ENCODE measurements at places on chromosomes 4 and X.

GRCh38 chrX:111460607-111461006 is 48.6 kb upstream of the DCX start:
- DNase-seq: no peak

DNA sequence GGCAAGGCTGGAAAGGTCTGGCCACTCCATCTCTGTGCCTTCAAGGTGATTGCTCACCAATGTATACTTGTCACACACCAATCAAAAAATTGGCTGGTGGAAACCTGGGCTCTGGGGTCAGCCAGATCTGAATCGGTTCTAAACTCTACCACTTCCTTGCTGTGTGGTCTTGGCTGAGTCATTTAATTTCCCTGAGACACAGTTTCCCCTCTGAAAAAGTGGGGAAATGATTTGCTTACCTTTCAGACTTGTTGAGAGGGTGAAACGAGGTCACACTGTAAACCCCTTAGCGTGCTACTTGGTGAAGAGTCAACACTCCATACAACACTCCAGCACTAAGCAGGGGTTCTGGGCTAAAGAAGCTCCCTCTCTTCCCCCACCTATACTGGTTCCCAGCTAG is 252.3 kb upstream of the ZIC3 start:
- DNase-seq: no peak

GRCh38 chr4:125268068-125268755 is 46.5 kb upstream of the FAT4 start:
- DNase-seq: no peak

DNA sequence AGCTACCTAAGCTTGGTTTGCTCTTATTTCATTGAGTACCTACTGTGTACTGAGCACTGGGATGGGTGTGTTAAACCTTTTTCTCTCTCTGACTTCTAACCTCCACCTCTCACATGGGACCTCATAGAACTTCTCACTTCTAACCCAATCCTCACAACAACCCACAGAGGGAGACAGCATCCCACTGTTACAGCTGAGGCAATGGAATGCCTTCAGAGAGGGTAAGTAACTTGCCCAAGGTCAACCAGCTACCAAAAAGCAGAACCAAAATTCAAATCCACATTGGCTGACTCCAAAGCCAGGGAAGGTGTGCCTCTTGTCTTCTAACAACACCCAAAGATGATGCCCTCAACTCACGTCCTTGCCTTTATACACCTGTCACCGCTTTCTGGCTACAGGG is 5.4 kb downstream of the SEL1L3 start:
- DNase-seq: no peak

- no peak for DNase-seq
Observed at GRCh38 chr4:27616166-27616565, 755.5 kb downstream of the STIM2 start.

DNA sequence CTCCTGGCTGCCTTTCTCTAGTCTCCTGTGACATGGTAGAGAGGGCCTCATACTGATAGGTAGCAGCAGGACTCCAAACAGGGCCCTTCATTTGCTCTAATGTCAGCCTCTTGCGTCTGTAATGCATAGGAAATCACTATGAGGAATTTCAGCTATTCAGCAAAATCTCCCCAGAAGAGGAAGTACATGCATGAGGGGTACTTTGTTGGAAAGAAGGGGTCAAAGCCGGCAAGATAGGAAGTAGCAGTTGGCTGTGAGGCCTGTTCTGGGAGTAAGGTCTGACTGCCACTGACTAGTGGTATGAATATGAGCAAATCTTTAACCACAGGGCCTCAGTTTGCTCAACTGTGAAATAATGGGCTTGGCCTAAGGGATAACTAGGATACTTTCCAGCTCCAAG is 283.2 kb downstream of the ARHGAP10 start:
- no peak for DNase-seq

DNA sequence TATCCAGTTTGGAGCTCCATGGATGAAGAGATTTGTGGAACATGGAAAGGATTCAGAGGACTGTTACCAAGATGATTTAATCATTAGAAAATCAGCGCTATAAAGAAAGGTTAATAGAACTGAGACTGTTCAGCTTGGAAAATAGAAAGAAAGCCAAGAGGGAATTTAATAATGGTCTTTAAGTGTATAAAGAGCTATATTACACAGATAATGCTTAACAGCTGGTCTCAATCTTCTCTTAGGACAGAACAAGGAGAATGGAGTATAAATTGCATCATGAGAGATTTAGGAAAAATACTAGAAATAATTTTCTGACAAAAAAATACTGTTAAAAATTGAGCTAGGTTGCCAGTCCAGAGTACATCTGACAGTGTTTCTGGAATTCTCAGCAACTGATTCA is 91.3 kb upstream of the MAGEC2 start:
- no peak for DNase-seq

DNA sequence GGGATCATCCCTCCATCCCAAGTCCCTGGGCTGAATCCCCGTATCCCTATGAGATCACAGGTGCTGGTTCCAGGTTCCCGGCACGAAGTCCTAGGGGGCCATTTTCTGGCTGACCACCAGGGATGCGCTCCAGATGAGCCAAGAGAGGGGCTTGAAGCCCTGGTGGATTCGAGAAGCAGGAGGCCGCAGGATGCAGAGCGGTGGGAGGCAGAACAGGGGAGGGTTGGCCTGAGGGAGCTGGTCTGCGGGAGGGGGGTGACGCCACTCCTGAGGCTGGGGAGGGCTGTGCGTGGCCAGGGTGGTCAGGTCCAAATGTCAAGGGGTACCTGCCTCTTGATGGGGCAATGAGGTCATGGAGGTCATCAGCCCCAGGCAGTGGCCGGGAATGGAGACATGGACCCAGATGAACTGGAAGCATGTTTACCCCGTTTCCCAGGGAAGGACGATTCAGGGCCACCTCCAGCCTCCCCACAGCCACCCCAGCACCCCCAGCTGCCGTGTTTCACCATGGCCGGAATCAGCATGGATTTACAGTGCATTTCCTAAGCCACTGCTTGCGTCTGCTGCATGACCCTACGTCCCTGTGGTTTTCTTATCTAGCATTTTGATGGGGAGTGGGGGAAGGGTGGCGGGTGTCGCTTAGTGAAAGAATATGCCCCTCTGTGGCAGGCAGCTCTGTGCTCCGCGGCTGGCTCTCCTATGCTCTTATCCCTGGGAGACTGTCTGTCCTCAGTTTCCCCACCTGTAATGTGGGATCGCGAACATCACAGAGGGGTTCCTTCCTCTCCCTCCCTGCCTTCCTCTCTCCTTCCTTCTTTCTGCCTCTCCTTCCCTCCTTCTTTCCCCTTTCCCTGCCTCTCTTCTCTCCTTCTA is 17.0 kb upstream of the HTRA3 start:
- DNase-seq: no peak

DNA sequence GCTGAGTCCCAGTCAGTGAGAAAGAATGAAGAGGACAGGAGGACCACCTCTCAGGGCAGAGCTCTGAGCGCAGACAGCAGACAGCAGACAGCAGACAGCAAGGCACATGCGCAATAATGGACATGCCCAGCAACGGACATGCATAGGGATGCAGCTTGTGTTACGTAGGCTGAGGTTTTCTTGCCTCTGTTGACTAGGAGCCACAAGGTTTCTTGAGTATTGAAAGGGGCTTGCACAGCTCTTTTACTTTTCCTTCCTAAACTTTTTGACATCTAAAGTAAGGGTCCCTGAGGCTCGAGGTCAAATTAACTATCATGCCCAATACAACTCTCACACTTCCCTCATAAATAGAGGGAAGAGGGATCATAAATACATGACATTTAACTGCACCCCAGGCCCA is at the start of gene PAGE3:
Gene PAGE3 (minus strand): TSS at position 101 of the 400 bp plus-strand sequence. CDS start 1,013 bp downstream, outside the sequence.
- no peak for DNase-seq

- DNase-seq: no peak
Observed at GRCh38 chrX:7987160-7988012, 60.2 kb upstream of the PNPLA4 start.

GRCh38 chr4:123390846-123391456 is 5.6 kb upstream of the SPRY1 start:
- DNase-seq: no peak

- DNase-seq: no peak
Observed at GRCh38 chr4:23135792-23136645, 443.3 kb downstream of the GBA3 start.

- DNase-seq: no peak
Observed at GRCh38 chrX:129092242-129092641, 431.0 kb downstream of the SMARCA1 start.

- no peak for DNase-seq
Observed at GRCh38 chr4:119615068-119615719, 13.4 kb downstream of the PDE5A start.

- no peak for DNase-seq
Observed at GRCh38 chr4:41214825-41215146, 444 bp upstream of the APBB2 start.

GRCh38 chr4:161538941-161539340 is 624.9 kb downstream of the FSTL5 start:
- no peak for DNase-seq

- DNase-seq: no peak
Observed at GRCh38 chr4:1460967-1461868, 55.0 kb upstream of the NKX1-1 start.

DNA sequence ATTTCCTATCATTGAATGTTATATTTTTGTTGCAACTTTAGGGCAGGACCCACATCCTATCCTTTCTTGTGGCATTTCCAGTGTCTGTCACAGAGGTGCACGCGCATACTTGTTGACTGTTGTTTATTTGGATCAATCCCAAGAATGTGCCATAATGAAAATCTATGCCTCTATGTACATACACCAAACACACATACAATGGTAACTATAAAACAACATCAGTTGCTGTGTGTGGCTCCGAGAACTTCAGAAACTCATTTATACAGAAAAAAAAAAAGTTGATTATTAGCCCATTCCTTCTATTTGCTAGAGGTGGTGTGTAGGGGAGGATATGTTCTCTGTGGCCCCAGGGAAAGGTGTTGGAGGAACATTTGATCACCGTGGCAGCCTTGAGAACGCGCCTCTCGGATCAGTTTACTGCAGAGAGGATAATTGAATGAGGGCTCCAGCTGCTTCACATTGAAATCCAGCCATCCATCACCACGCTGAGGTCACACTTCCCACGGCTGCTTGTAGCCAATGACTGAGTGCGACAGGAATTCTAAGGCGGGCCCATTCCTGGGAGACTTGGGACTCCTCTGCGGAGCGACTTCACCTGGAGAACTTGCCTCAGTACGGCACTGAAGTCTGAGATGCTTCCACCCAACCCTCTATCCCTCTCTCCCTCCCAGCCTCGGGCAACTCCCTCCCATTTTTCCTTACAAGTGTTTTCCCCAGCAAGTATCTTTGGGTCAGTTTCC is 19.5 kb downstream of the SMPX start:
- DNase-seq: no peak

DNA sequence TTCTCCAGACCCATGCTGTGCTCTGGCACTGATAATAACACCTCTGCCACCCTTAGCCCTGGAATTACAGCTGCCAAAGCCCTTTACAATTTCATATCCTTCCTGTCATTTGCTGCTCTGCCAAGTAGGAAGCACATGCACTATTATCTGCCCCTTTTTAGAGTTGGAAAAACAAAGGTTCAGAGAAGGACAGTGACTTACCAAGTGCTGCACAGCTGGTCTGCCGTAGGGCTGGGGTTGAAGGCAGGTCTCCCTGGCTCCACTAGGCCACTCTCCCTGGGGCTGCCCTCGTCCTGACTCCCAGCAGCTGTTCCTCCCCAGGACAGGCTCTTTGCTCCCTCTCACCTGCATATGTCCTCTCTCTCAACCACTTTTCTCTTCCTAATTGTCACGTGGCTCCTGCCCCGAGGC is 73.4 kb downstream of the ANAPC4 start:
- DNase-seq: no peak

GRCh38 chr4:113708250-113708649 is 53.3 kb downstream of the CAMK2D start:
- DNase-seq: no peak

DNA sequence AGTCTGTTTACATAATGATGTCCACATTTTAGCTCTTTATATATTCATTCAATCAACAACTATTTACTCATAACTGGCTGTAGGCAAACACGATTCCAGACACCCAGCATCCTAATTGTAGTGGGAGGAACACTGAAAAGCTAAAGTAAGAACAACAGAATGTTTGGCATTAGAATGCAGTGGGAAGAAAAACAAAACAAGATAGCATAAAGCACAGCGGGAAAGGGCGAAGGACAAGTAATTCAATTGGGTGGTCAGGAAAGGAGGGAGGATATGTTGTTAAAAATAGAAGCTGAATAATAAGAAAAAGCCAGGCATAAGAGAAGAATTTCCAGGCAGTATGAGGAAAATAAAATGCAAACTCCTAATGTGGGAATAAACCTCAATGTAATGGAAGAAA is 189.5 kb upstream of the FAT4 start:
- DNase-seq: no peak

- no peak for DNase-seq
Observed at GRCh38 chrX:53262918-53263394, 18.4 kb downstream of the IQSEC2 start.

DNA sequence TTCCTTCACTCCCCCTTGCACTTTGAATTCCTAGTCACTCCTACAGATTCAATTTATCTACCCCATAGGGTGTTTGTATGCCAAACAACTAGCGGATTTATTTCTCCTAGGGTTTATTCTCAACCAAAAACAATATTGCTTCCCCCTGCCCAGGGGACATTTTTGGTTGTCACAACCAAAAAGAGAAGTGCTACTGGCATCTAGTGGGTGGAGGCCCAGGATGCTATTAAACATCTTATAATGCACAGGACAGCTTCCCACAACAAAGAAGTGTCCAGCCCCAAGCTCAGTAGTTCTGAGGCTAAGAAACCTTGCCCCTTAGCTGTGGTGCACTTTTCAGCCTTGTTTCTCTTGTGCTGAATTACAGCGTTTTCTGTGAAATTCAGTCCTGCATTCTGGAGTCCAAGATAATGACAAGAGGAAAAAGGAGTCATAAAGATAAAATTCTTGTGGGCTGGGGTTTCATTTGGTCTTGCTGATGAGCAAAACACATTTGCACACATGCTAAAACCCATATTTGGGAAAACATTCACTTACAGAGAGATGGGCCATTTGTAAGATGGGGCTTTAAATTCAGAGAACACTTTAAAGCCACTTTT is 11.2 kb upstream of the SYTL4 start:
- no peak for DNase-seq

DNA sequence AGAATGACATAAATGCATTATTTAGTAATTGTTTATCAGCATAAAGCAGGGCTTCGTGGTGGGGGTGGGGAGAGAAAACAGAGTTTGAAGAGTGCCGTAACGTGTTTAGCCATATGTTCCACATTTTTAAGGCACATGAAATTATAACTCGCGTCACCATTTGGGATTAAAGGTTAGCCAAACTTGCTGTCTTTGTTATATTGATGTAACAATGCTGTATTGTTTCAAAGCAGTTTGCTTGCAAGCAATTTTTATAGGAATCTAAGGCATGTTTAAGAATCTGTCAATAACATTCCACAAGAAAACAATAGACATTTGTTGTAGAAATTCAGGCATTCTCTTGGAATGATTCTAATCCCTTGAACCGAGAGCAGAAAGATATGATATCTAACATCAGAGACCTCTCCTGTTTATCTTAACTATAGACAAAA is 78.3 kb downstream of the CLDN22 start:
- DNase-seq: no peak

DNA sequence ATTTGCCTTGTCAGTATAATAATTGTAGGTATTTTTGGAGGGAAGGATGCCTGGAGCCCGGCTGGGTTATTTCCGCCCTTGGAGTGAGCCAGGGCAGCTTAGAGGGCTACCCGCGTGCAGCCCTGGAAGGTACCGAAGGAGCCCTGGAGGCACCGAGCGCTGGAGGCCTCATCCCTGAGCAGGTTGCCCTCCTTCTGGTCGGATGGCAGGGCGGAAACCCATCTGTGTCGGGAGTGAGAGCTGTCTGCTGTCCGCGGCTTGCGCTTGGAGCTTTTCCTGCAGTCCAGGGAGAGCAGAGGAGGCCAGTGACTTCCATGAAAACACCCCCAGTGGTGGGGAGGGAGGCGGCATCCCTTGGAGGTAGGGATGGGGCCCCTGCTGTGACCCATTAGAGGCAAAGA is 122.1 kb downstream of the TBL1X start:
- DNase-seq: no peak
